HCT116 (cell line): ENCODE measurements at places on chromosomes 5 and 9.

- DNase-seq: no peak
Measured at GRCh38 chr9:104872656-104873488, 55.1 kb downstream of the ABCA1 start.

DNA sequence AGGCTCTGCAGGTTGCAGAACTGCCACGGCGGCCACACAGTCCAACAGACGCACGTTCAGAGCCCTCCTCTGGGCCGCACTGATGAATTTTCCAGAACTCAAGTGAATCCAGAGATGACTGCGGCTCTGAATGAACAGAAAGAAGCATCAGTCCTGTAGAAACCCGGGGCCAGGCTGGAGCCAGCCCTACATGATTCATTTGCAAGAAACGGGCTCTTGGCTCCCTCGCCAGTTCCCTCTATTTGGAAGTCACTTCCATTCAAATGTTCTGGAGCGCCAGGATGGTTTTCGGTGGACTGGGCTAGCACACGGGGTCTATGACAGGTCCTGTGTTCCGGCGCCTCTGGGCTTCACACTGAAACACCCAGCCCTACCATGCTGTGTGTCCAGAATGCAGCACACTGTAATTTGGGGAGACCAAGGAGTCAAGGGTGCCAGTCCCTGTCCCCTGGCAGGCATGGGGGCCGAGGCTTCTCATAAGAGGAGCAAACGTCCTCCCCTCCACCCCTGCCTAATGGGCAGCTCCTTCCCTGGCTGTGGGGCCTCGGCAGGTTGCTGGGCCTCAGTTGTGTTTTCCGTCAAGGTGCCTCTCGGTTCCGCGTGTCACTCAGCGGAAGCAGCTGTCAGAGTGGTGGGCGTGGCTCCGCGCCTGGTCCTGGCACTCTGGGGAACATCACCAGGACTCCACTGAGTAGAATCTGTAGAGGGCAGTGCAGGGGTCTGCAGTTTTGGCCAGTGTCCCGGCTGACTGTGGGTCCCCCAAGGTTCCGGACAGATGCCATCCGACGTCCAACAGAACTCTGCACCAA, 18.1 kb upstream of the COL5A1 start:
- DNase-seq: no peak

- no peak for DNase-seq
Measured at GRCh38 chr9:81687521-81688261, 1.7 kb downstream of the TLE1 start.

DNA sequence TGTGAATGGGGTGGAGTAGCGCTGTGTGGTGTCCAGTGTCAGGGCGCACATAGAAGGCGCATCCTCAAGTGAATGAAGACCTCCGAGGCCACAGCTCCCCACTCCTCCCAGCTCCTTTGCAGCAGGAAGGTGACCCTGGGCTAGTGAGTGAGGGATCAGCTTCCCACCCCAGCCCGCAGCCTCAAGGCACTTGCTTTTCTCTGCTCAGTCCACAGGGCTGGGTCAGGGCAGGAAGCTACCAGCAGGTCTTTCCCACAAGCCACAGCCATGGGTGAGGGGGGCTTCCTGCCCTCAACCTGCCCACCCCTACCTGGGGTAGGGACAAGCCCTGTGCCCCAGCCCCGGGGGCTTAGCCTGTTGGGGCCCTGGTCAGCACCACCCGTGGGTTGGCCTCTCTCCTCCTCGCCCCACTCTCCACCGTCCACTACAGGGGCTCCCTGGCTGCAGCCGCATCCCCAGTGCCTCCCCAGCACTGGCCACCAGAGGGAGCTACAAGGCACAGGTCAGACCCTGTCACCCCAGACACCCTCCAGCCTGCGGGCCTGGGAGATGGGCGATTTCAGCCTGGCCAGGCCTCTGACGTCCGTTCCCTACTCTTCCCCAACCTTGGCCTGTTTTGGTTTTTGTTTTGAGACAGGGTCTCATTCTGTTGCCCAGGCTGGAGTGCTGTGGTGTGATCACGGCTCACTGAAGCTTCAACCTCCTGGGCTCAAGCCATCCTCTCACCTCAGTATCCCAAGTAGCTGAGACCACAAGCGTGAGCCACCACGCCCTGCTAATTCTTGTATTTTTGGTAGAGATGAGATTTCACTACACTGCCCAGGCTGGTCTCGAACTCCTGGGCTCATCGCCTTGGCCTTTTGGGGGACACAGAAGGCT, 1.3 kb upstream of the ABCA2 start:
- no peak for DNase-seq

DNA sequence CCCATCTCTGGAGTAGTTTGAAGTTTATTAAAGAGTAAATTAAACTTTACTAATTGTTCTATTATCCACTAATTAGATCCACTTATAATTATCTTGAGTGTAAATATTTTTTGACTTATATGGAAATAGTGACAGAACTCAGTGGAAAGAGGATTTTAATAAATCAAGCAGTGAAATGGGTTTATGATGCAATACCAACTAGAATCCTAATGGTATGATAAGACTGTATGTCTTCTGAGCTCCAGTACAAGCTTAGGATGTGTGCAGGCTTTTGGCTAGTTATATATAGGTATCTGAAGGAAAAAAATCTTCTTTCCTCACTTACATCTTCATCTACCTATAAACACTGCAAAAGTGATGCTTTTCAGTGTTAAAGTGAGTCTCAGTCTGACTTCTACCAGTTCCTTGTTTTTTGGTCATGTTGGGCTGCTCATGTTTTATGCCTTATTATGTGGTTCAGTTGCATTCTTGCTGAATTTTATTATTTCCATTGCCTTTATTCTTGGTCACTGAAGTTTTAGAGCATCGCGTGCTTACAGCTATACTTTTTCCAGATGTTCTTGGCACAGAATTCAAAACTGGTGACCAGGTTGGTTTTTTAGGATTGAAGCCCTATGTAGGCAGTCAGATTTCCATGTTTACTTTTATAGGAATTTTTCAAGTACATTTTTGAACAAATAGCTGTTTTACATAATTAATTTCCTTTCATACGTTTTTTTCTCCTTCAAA, 30.5 kb downstream of the XRCC4 start:
- no peak for DNase-seq

DNA sequence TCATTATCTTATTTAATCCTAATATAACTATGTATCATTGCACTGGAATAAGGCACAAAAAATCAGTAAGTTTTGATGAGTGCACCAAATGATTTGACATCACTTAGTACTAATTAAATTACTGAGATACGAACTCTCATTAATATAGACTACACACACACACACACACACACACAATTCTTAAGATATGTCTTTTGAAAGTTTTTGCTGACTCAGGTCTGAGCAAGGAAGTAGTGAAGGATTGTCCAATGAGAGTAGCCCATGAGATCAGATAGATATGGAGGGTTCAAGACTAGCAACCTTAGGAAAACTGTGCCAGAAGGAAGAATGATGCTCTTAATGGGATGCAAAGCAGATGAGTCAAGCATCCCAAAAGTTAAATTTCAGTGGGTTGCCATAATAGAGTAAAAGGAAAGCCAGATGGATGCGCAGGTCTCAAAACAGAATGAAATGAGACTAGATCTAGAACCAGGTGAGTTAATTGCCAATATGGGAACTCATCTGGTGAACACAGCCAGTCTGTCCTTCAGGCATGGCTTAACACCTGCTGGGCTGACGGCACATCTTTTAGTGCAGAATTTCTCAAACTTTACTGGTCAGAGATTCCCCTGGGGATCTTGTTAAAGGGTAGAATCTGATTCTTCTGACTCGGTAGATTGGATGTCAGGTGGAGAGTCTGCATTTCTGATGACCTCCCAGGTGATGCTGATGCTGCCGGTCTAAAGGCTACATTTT, 197.0 kb upstream of the NR4A3 start:
- DNase-seq: no peak

- no peak for DNase-seq
Measured at GRCh38 chr9:69295872-69296552, 29.0 kb upstream of the ENTREP1 start.

DNA sequence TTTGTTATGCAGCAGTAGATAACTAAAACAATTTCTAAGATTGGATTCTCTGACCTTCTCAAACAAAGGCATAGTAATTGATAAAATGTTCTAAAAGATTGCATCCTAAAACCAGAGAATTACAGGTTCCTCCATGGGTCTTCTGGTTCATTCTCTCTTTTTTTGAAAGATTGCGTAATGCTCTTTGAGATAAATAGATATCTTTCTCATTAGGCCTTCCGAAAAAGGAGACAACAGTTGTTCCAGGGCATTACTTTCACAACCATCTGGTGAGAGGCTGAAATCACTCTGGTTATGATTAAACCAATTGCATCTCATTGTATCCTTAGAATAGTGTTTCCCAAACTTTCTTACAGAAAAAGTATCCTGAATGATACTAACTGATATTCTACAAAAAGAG, 174.7 kb upstream of the NREP start:
- no peak for DNase-seq

- no peak for DNase-seq
Measured at GRCh38 chr9:18658804-18659705, 185.1 kb downstream of the ADAMTSL1 start.

- no peak for DNase-seq
Measured at GRCh38 chr9:121398374-121398773, 28.3 kb upstream of the STOM start.

- DNase-seq: no peak
Measured at GRCh38 chr9:109331353-109331752, 10.5 kb upstream of the EPB41L4B start.

DNA sequence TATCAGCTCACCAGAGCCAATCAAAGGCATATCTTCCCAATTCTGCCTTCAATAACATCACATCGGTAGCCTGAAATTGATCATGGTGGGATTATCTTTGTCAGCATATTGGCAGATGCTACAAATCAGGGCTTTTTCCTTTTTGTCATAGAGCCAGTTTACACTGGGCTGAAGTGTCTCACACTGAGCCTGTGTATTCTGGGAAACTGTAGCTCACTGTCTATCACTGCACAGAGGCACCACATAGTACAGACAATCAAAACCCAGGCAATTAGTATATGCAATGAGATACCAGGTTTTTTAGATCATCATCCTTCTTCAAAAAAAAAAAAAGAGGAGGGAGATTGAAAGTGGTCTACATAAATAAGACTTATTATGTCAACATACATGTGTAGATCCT, 46.6 kb downstream of the ADAM19 start:
- DNase-seq: no peak

DNA sequence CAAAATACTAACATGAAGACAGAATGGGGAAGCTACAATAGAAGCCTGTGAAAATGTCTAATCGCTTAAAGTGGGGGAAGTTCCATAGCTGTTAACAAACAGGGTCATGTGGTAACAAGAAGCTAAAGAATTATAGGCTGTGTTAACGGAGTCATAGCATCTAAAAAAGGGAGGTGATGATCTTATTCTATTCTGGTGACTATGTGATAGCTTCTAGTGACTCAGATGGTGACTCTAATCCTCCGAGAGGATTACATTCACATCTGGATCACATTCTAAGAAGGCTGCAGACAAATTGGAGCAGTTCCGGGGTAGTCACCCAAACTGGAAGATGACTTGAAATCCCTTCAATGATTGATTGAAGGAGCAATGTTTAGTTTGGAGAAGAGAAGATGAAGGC, 142.1 kb downstream of the LIFR start:
- DNase-seq: no peak

DNA sequence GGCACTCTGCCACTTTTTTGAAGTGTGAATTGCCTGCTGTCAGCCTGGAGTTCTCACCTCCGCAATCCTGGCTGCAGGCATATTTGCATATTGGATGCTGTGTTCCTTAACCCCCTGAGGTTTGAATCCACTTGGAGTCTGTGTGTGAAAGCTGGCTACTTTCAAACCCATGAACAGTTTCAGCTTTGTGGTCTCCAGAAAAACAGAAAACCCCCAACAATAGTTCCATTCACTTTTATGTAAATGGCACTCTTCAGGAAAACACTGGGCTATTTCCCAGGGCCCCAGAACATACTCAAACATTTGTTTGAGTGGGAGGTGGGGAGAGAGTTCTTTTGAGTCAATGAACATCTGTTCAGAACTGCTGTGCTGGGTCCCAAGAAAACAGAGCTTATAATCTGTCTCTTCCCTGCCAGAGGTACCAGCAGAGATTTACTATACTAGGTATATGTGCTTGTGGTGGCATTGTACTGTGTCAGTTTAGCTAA, 5.0 kb downstream of the NUDT2 start:
- no peak for DNase-seq

DNA sequence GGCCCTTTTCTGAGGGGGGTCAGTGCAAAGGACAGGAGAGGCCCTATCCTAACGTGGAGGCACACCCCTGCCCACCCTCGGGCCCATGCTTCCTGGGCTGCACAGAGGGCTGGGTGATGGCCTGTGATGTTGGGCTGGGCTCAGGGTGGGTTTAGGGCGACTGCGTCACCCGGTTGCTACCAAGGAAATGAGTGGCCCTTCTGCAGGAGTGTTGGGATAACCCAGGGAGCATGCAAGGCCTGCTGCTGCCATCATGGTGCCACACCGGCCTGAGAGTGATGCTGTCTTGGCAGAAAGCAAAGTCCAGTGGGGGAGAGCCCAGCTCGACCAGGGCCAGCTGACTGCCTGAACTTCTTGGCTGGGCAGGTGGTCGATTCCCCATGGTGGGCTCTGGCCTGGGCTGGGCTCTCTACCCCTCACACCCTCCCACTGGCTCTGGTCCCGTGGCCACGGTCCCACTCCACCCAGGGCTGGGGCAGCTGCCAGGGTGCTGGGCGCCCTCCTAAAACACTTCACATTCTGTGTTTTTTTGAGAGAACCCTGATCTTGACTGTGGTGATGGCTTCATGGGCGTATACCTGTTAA, 21.5 kb upstream of the MRNIP start:
- DNase-seq: no peak

GRCh38 chr5:180804129-180804618, 1.6 kb upstream of the MGAT1 start:
- DNase-seq: no peak

DNA sequence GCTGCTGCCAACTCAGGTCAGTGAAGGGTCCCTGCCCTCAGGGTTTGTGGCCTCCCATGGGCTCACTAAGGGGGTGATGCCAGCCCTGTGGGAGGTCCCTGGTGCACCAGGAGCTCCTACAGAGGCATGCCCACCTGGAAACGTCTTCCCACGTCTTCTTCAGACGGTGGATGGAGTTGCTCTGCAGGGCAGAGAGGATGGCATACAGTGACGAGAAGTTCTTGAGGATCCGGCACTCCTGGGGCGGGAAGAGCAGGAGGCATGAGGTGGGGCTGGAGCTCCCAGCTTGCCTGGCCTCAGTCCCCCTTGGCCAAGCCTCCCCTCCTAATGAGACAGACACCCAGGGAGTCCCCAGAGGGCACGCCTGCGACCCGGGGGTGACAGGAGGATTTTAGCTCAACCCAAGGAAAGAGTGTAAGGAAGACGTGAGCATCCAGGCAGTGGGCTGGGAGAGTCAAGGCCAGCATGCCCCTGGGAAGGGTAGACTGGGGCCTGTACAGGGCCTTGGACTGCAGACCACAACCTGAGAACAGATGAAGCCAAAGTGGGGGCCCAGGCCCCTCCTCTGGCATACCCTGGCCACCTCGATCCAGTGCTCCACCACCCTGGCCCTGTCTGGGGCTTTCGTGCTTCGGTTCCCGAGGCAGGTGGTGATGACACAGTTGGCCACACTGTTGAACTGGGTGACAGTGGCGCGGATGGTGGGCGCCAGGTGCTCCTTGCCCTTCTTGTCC, 14.4 kb downstream of the RALGDS start:
- no peak for DNase-seq

GRCh38 chr5:4802044-4802443, 338.1 kb upstream of the ADAMTS16 start:
- DNase-seq: no peak
